ENCODE measurements at places on chromosomes 1 and 21.

DNA sequence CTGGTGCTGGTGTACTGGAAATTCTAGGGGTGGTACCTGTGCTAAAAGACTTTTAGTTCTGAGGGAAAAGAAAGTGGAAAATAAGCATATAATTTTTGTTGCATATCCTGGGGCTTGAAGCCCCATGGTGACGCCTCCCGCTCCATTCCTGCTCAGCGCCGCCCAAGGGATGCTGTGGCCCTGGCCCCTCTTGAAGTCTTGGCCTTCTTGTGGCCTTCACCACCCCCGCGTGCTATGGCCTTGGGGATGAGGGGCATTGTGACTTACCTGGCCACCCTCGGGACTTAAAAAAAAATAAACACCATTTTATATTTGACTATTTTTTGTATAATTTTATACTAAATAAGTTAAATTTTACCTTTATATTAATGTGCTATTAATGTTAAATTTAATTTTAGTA, 15.3 kb downstream of the IFI16 start:
- DNase-seq, result no peak

DNA sequence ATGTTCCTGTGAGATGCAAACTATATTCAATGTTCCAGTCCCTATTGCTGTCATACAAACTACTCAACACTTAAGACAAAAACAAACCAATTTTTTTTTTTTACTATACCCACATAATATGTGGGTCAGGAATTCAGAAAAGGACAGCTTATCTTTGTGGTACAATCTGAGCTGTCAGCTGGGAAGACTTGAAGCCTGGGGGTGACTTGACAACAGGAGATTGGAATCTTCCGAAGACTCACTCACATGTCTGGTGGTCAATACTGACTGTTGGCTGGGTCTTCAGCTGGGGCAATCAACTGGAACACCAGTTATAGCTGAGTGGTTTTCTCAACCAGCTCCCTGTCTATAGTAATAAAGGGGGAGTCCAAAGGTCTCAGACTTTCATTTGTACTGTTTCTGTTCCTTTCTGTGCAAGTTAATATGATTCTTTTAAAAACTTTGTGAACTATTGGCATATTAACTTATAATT, 81.7 kb upstream of the ATP1B1 start:
- no peak for DNase-seq

DNA sequence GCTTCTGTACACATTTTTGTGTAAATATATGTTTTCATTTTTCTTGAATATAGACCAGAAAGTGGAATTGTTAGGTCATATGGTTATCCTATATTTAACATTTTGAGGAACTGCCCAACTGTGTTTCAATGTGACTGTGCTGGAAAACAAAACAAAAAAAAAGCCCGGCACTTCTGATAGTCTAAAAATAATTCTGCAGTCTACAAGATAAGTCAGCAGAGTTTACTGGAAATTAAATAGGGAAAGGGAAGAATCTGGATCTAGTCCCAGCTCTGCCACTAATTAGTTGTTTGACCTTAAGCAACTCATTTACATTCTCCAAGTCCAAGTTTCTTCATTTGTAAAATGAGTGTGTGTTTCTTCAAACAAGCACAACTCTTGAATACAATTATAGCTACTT, 869.1 kb upstream of the B3GALT2 start:
- DNase-seq, result no peak

DNA sequence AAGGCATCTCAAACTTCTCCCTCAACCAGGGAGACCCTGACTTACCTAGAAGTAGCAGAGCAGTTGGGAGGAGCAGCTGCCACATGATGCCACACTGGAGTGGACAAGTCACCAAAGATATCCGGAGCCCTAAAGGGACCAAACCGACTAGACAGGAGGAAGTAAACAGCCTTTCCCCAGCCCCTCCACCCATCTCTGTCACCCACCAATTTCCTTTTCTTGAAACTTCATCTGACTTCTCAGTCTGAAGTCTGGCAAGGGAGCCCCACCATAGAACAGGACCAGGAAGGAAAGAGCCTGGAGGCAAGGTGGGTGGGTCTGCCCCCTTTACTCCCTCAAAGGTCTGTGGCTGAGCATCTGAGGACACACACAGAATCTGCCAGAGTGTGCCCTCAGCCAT, at the start of gene FCGR3A:
Gene FCGR3A, minus strand, starts transcription at position 167 of the 400 bp plus-strand sequence. Its CDS starts 82 bp downstream, at position 85.
- DNase-seq, result no peak

GRCh38 chr21:29166323-29166722, 35.9 kb downstream of the MAP3K7CL start:
- DNase-seq, result no peak

- no peak for DNase-seq
Measured at GRCh38 chr1:64946916-64947315, 19.4 kb downstream of the JAK1 start.

- no peak for DNase-seq
Measured at GRCh38 chr21:42646836-42647235, 6.6 kb upstream of the PDE9A start.

DNA sequence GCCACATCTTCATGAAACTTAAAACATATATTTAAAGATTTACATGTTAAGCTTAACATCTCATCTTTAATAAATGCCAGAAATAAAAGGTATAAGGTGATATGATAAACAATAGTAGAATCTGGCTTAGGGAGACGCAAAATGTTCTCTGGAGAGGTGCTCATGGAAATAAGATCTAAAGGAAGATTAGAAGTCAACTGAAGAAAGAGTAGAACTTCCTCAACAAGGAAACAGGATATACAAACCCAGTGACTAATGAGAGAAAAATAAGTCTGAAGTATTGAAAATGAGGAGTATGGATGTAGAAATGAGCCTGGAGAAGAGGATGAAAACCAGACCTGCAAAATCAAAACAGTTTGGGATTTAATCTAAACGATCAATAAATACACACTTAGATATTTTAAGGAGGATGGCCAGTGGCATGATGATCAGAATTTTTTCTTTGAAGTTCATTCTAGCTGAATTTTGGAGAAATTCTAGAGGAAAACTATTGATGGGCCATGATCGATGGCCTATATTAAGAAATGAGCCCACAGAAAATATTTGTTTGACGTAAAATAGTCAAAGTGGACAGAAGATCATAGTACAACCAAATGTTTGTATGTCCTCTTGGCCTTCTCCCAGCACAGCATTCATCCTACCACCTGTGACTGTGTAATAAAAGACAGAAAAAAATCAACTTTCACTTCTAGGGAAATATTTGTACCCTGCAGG, 387.9 kb upstream of the PTBP2 start:
- DNase-seq, result no peak

DNA sequence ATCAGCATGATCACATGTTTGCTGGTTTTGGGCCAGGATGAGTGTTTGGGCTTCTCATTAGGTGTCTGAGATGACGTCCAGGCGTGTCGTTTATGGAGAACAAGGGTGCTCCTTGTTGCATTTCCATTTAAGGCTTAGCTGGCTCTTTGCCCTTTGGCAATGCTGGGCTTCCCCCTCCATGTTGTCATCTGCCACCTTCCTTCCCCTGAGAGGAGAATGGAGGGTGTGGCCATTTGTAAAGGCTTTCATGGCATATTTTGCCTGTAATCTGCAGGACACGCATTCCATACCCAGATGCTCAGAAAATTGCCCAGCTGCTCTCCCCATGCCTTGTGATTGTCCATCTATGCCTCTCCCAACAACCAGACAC, 27.7 kb downstream of the PKP1 start:
- no peak for DNase-seq

DNA sequence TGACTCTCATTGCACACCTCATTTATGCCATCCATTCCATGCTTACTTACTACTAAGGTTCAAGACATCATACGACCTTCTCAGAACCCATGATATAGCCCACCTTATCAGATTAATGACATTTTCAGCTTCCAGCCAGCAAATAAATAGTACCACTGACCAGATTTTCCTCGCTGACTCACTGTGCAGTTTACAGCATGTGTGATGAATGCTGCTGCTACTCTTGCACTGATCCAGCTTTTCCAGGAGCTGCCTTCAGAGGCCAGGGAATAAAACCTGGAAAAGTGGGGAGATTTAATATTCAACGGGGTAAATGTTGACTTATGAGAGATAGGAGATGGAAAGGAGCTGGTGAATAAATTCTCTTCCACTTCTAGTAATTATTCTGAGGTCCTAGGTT, 247.1 kb downstream of the COL11A1 start:
- DNase-seq, result no peak

DNA sequence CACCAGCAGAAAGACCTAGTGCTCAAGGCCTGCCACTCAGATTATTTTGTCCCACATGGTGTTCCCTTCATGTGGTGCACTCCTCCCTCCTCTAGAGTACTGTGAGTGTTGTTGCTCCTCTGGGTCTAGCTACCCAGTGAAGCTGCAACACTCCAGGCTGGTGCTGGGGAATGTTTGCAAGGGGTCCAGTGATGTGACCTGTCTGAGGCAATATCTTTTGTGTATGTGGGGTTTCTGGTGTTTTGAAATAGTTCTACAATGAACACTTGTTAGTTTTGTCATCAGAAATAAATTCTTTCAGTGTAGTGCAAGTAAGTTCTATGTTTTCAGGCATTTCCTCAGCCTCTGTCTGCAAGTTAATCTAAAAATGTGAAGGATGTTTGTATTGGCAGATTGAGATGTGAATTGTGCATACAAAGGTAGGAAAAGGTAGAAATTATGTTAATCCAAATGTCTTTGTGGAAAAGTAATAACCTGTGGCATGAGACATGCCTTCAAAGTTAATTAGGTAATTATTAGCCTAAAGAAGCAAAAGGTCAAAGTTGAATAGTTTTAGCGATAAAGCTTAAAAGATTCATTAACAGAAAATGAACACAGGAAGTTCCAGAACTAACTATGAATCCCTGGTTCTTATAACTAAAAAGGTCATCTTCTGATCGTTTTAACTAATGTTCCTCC, 616.8 kb downstream of the LTN1 start:
- no peak for DNase-seq

DNA sequence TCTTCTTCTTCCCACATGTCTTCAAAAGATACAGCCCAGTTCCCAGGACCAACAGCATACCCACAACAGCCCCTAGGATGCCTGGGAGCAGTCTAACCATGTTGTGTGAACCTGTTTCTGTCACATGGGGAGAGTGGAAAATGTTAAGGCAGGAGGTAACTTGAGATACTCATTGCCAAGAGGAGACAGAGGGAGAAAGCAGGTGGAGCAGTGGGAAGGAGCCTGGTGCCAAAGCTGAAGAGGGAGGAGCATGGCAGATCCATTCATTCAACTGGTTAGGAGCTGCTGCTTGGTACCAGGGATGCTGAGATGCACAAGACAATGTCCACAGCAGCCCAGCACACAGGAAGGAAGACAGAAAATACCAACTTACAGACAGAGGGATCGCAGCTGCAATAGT, 149.8 kb upstream of the ETV3 start:
- no peak for DNase-seq

GRCh38 chr1:209500993-209501392, 82.5 kb upstream of the CAMK1G start:
- no peak for DNase-seq

GRCh38 chr1:58597996-58598395, 20.9 kb upstream of the TACSTD2 start:
- DNase-seq, result no peak

DNA sequence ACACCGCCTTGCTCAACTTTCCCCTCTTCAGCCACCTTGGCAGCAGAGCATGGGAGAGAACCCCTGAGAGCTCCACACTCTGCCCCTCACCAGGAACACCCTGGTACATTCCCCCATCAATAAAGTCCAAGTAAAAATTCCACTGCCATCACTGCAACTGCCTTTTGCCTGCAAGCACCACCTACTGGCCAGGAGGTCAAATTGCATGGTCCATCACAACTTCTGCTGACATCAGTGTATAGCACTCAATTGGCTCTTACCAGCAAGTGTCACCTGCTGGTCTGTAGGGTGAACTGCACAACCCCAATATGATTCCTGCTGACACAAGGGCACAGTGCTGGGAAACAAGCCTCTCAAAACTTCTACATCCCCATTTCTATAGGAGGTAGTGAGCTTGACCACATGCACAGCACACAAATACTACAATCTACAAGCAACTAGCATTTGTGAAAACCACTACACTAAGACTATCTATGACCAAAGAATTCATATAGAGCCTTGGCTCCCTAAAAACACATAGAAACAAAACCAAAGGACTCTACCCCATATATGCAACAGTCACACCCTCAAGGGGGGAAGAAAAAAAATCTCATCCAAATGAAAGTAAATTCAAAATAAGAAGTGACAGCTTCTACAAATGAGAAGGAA, 69.2 kb downstream of the FASLG start:
- no peak for DNase-seq

- DNase-seq, result no peak
Measured at GRCh38 chr1:33188572-33189275, 6.9 kb upstream of the TRIM62 start.

- no peak for DNase-seq
Measured at GRCh38 chr1:179053486-179053885, 27.8 kb downstream of the FAM20B start.

GRCh38 chr1:61353797-61354406, 271.5 kb downstream of the NFIA start:
- no peak for DNase-seq

DNA sequence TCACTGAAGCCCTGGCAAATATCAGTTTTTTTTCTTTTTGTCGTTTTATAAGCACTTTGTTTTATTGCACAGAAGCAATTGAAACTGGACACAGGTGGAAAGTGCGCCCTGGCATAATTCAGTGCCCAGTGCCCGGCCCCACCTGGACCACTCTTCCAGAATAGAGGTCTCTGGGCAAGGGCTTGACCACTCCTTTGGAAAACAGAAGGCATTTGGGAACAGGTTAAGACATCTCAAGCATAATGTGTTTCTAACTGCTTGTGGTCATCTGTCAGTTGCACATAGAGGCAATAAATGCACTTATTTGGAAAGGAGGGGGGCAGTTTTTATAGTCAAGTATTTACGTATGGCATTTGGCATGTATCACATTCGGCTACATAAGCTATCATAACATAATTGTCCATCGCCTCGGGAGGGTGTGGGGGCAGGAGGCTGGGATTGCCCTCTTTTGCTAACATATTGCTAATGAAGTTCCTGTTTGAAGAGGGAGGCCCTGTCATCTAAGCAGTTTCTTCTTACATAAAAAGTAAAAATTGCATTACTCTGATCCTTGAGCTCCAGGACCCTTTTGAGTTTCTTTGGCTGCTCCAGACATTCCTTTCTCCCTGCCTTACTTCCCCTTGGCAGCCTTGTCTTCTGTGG, 14.7 kb upstream of the CD2 start:
- DNase-seq, result no peak

- no peak for DNase-seq
Measured at GRCh38 chr1:1950940-1951339, 31.9 kb upstream of the TMEM52 start.

- DNase-seq, result no peak
Measured at GRCh38 chr1:244350027-244350426, 101.7 kb downstream of the ADSS2 start.

DNA sequence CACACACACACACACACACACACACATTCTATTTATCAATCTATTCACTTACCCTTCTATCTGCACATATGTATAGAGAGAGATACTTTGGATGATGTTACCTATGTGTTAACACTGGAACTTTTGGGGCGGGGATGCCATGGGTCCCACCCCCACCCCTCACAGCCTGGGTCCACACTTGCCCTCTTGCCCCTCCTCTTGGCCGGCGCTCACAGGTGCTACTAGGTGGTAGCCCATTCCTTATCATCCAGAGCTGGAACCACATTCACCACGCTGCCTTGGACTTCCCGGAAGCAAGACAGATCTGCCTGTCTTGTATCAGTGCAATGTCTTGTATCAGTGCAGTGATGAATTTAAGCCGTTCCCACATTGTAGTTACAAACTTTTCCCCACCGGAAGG, 85.1 kb downstream of the LBR start:
- DNase-seq, result no peak
